RPMI7951 (cell line): ENCODE measurements at places on chromosomes 1 and 21. TPM values are rescaled to one million over a fixed set of nuclear protein-coding genes. Genes with fewer than 3 reads are reported as not detected.

NTRK1 gene
- total RNA-seq = not detected in 2 replicates

RIIAD1 gene
- total RNA-seq = not detected in 2 replicates

GPR37L1 gene
- not detected in 2 replicates for total RNA-seq

- DNase-seq = no peak
Observed at GRCh38 chr1:104018922-104019674, 269.4 kb downstream of the AMY1C start.

GRCh38 chr1:119302011-119302410 is 66.6 kb upstream of the HAO2 start:
- no peak for DNase-seq

DNA sequence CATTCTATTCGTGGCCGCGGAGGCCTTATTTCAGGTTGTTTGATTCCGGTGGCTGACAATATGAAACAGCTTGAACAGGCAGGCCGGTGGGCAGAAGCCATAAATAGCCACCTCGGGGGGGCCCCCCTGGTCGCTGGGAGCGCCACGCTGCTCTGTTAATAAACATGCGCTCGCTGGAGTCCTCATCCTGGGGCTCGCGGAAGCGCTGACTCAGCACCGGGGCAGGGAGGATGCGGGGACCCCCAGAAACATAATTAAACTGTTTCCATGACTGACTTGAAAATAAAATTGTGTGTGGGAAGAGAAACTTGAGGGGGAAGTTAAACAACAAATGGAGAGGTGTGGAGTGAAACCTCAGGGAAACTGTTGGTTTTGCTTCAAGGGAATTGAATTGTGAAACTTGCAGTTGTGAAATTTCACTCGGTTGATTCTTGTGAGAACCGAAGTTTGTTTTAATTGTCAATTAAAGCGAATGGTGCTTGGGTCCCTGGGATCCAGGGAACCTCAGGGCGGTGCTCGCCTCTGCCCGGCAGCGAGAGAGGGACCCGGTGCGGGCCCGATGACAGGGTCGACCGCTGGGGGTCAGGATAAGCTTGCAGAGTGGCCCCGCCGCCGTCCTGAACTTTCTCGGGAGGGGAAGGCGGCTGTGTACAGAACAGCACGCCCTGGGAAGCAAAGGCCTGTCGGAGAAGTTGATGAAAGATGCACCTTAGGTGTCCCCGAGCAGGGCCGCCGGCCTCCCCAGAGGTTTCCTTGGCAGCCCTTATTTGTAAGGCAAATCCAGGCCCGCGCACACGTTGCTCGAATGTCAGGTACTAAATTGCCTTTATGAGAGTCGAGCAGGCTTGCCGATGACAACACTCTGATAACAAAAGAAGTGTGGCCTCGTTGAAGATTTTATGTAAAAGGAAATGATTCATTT is 176.9 kb upstream of the LMO4 start:
- no peak for DNase-seq

- no peak for DNase-seq
Observed at GRCh38 chr1:44661781-44662682, 12.2 kb downstream of the TMEM53 start.

DNA sequence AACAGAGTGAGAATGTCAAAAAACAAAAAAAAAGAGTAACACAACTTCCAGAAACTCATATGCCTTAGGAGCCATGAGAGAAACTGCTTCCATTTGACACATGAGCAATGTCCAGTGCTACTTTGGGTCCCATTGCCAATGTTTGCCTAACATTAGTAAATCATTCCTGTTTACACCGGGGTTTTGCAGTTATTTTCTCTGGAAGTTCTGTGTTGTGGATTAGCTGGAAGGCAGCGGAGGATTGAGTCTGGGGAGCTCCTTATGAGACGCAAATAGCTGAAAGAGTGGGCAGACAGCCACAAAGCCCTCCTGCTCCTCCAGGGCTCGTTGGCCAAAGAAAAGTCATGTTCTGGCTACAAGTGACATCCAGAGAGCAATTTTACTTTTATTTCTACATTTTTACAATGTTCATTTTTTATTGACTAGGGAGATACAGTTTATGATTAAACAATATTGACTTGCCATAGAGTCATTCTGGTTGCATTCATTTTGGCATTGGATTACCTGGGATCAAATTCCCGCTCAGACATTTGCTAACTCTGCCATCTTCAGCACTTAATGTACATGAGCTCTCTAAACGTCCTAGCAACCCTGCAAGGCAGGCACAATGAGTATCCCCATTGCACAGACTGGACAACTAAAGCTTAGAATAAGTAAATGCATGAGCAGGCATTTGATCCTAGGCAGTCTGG is 66.4 kb upstream of the GALNT2 start:
- no peak for DNase-seq

DNA sequence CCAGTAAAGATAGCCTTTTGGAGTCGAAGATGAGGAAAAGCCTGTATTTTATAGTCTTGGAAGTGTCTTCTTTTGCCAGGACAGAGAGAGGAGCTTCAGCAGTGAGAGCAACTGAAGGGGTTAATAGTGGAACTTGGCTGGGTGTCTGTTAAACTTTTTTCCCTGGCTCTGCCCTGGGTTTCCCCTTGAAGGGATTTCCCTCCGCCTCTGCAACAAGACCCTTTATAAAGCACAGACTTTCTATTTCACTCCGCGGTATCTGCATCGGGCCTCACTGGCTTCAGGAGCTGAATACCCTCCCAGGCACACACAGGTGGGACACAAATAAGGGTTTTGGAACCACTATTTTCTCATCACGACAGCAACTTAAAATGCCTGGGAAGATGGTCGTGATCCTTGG is at the start of gene VCAM1:
VCAM1 (plus strand) TSS at position 253 of the 400 bp plus-strand sequence; CDS start at position 372, 119 bp downstream.
- DNase-seq = peak; percentile 53
